ENCODE measurements at places on chromosomes 4 and X.

- DNase-seq, result peak; percentile 27
Measured at GRCh38 chr4:109046471-109047201, 255.8 kb downstream of the COL25A1 start.

DNA sequence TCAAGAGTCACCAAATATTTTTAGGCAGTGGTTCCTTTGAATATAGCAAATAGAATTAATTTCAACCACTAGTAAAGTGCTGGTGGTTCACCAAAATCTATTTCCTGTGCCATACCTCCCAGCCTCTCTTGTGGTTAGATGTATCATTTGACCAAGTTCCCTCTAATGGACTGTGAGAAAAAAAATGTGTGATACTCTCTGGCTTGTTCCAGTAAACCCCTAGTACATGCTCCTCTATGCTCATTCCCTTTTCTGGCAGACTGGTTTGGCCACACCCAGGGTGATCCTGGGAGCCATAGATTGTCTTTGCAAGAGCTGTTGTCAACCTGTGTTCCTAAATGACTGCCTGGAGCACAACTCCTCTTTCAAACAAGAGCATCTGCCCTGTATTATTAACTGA lies 109.5 kb downstream of the FRAS1 start:
- DNase-seq, result no peak

GRCh38 chr4:80270321-80270720 lies 3.9 kb downstream of the FGF5 start:
- no peak for DNase-seq

DNA sequence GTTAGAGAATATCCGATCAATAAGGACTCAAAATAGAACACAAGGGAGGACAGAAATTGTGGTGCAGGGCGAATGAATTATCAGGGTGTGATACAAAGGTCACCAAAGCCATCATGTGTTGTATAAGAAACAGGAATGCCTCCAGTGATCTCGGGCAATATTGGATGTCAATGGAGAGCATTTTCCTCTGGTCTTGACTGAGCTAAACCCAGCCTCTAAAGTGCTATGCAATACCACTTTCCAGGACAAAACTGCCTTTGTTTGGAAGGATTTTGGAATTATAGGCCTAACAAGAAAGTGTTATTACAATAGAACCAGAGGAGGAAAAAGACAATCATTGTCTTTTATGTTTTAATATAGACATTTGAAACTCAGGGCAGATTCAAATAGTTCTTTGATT lies 281.7 kb downstream of the CHM start:
- DNase-seq, result no peak

GRCh38 chrX:79631526-79631925 lies 264.4 kb upstream of the ITM2A start:
- no peak for DNase-seq

DNA sequence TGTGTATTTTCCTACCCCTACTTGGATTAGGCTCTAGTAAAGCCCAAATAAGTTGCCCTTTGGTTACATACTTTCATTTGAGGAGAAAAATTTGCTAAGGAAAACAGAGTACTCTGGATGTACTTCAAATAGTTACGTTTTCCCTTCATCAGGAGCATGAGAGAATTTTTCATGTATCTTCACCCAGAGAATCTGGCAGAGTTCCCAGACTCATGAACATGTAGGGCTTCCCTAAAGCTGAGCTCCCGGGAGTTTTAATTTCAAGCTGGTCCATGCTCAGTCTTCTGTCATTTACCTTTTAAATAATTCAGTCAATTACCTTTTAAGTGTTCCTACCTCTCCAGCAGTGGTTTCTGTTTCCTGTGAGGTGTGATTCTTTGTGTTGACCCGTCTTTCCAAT lies 367.5 kb upstream of the GRID2 start:
- DNase-seq, result no peak

GRCh38 chr4:163815776-163816175 lies 321.3 kb downstream of the TMA16 start:
- no peak for DNase-seq

GRCh38 chrX:46407753-46408130 lies 137.5 kb downstream of the ZNF674 start:
- DNase-seq, result no peak
